ENCODE measurements at places on chromosomes 12 and 14.

GRCh38 chr14:89615421-89615820 is 198.4 kb upstream of the FOXN3 start:
- peak; percentile 24 for DNase-seq

DNA sequence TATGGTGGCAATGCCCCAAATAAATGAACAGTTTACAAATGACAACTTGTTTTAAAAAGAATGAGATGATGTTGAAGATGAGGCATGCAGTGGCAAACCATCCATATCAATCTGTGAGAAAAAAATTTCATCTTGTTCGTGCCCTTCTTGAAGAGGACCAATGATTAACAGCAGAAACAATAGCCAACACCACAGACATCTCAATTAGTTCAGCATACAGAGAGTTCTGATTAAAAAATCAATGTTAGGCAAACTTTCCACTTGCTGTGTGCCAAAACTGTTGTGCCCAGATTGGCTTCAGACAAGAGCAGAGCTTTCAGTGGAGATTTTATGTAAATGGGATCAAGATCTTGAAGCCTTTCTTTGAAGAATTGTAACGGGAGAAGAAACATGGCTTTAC is 329.9 kb downstream of the BMP4 start:
- DNase-seq, result no peak

- peak; percentile 76 for DNase-seq
These were observed 2.6 kb downstream of the IFFO1 start for GRCh38 chr12:6553051-6553868.

DNA sequence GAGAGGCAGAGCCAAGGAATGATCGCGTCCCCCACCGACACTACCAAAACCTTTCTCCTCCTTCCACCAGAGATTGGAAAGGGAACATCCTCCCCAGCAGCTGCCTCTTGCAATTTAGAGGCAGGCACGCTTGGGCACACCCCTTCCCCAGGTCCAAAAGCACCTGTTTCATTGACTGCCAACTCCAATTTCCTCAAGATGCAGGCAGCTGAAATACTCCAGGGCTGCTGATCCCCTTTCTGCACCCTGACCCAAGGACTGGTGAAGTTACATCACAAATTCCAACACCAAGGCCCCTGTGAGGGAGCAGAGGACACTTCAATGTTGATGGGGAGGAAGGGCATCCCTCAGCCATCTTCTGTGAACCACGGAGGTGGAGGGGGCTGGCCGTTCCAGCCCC is 33.8 kb downstream of the BCL11B start:
- DNase-seq, result no peak

DNA sequence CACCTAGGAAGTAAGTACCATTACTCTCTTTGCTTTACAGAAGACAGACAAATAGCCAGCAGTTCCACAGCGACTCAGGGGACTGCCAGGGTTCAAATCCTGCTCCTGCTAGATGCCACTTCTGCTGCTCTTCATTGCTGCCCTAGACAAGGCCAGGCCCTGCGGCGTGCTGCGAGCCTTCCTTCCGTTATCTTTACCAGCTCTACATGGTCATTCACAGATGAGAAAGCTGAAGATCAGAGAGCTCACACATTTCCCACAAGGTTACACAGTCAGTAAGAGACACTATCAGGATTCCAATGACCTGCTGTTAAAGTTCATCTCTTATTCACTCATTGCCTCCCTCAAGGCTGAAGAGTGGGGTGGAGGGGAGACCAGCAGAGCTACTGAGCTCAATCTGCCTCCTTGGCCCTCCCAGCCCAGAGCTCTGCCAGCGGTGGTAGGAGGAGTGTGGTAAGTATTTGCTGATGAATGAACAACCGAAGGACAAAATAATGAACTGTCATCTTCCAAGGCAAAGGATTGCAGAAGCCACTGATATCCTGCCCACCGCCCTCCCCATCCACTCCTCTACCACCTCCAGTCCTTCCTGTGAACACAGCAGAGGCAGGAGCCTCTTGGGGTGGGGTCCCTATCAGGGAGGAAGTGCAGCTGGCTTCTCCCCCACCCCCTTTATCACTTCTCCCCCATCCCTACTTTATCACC is 14.6 kb upstream of the HDAC7 start:
- DNase-seq, result no peak

DNA sequence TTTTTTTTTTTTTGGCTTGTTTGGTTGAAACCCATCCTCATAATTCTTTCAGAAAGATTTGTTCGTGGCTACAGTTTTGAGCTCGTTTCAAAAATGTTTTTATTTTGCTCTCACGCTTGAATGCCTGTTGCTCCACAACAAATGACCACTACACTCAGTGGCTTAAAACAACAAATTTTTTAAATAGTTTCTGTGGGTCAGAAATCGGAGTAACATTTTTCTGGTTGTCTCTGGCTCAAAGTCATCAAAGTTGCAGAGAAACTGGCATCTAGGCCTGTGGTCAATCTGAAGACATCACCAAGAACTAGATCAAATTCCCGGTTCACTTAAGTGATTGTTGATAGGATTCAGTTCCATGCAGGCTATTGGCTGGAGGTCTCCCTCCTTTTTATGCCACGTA is 560.0 kb downstream of the SNAPC1 start:
- no peak for DNase-seq

DNA sequence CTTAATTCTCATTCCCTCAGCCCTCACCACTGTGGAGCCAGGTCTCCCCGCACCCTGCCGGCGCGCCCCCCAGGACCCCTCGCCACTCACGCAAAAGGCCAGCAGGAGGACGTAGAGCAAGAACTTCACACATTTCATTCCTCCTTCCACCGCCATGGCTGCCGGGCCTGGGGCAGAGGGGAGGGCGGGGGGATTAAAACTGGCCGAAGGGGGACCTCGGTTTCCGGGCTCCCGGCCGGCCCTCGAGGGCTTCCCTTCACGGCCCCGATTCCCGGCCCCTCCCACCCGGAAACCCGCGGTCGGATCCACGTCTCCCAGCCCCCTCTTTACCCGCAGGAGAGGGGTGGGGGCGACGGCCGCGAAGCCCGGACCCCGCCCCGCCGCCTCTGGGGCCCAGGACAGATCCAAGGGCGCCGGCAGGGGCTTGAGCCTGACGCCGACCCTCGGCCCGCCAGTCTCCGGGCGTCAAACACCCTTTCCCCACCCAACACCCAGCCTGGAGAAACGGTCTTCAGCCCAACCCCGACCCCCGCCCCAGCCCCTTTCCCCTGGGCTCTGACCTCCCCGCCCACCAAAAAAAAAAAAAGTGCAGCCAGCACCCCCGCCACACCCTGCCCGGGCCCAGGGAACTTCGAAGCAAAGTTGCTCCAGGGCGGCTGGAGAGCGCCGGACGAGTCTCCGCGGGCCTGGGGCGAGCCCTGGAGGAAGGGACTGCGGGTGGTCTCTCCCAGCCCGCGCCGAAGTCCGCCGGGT is 447 bp downstream of the CD63 start:
- peak; percentile 81 for DNase-seq

DNA sequence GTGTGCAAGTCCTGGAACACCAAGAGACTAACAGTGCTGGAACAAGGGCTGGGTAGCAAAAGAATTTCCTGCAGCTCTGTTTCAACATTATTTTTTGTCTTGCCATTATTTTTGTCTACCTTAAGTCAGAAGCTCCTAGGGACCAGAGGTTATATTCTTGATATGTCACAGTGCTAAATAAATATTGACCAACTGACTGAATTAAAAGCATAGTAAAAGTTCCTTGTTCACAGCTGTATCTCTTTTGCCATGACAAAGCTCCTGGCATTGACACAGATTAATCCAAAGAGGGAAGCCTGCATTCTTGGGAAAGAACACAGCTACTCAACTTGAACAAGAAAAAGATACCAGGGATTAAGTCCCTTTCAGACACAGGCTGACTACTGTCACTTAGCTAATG is 136.5 kb downstream of the SPTSSA start:
- no peak for DNase-seq

DNA sequence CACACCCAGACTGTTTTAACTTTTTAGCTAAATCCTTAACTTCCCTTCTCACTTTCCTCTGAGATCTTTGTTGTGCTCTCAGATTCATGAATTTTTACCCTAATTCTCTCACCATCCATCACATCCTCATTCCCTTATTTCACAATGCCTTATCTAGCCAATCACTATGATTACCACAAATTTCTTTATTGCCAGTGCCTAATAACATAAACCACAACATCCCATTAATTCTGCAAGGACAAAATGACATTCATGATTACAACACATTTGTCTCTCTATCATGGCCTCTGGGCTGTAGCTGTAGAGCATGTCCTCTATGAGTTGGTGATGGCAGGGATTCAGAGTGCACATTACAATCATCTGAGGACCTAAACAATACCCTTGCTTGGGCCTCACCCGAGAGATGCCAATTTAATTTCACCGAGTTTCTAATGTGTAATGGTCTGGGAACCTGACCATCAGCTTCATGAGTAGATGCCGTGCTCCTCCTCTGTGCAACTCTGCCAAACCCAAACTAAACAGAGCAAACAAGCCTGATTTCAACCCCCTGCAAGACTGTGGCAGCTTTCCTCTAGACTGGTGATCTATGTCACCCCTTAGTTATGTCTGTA is 99.3 kb downstream of the SPTSSA start:
- peak; percentile 55 for DNase-seq

DNA sequence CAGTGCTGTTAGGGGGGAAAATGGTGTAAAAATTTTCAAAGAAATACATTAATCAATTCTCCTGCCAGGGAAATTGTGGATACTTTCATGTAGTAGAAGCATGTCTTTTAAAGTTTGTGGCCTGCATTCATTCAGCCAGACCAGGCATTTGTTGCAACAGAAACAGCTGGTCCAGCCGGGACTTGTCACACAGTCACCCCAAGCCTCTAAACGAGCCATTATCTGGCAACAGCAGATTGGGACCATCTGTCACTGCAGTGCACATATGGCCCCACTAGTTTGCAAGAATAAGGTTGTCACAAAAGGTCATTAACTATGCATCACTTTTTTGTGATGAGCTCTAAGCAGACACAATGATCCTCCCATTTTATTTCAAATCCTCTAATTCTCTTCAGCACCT is 193.9 kb downstream of the PHLDA1 start:
- DNase-seq, result peak; percentile 59

GRCh38 chr14:66752109-66752508 is 244.2 kb downstream of the GPHN start:
- DNase-seq, result no peak

GRCh38 chr14:68307790-68308168 is 485.1 kb downstream of the ZFP36L1 start:
- DNase-seq, result peak; percentile 78

GRCh38 chr14:100350986-100351385 is 27.8 kb downstream of the SLC25A47 start:
- DNase-seq, result no peak

GRCh38 chr12:75672200-75672599 is 160.8 kb upstream of the KRR1 start:
- no peak for DNase-seq

- no peak for DNase-seq
These were observed 218.4 kb downstream of the TMEM117 start for GRCh38 chr12:44054281-44054680.

- peak; percentile 100 for DNase-seq
These were observed 12.4 kb downstream of the MLXIP start for GRCh38 chr12:122090759-122091515.

- DNase-seq, result peak; percentile 85
These were observed 2.1 kb downstream of the CKAP4 start for GRCh38 chr12:106245767-106246166.

- peak; percentile 57 for DNase-seq
These were observed 176.7 kb downstream of the PAH start for GRCh38 chr12:102740141-102740955.

DNA sequence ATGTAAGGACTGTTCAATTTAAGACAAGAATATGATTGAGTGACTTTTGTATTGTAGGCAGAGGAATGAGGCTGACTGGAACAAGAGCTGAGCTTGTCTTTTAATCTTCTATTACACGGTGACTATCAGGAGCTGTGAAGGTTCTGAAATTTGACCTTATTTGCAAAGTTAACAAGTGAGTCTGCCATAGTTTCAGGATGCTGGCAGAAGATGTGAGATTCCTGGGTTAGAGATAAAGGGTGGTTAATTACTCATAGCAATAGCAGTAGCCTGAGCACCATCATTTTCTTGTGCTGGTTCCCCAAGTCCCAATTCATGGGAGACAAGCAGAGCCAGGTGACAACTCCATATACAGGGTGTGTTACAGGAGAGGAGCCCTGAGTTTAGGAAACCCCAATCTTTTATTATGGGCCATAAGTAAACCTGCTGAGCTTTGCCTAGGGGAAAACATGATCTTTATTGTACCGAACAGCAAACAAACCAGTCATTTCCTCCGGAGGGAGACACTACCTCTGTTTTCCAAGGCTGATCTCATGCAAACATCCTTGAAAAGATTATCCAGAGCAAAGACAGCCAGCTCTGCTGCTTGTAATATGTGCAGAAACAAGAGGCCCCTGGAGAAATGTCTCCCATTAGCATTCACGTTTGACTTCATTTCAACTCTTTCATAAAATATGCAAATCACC is 51.7 kb upstream of the DDX11 start:
- no peak for DNase-seq

GRCh38 chr14:68475802-68476201 is 317.1 kb downstream of the ZFP36L1 start:
- DNase-seq, result no peak

DNA sequence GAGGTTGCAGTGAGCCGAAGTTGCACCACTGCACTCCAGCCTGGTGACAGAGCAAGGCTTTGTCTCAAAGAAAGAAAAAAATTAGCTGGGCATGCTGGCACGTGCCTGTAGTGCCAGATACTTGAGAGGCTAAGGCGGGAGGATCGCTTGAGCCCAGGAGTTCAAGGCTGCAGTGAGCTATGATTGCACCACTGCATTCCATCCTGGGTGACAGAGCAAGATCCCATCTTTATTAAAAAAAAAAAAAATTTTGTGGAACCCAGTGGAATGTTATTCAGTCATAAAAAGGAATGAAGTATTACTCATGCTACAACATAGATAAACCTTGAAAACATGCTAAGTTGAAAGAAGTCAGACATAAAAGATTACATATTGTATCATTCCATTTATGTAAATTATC is 8.3 kb upstream of the ERBB3 start:
- DNase-seq, result peak; percentile 23

DNA sequence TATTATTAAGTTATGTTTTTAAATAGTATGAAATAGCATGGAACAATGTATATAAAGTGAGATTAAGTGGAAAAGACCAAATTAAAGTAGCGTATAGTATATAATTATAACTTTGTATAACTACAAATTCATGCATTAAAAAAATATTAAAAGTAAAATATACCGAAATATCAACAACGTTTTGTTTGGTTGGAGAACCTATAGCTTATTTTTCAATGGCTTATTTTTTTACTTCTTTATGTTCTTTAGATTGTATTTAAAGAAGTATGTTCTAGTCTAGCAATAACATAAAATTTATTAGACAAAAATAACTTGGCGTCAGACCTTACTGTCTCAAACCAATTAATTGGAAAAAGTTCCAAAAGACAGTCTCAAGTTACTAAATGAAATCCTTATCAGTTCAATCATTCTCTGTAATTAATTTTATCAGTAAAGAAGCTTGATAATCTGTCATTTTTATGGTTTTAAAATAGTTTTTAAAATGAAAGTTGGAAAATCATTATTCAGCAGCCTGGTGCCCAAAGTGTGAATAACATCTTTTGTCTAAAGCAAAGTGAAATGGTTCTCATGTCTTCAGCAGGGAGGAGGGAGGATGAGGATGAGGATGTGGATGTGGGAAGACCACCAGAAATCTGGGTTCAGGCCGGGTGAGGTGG is 46.7 kb downstream of the IRAK3 start:
- DNase-seq, result peak; percentile 13

- DNase-seq, result peak; percentile 25
These were observed 653 bp downstream of the PA2G4 start for GRCh38 chr12:56104815-56105608.

GRCh38 chr14:71328954-71329353 is 421.7 kb downstream of the PCNX1 start:
- no peak for DNase-seq

GRCh38 chr12:86050010-86050409 is 175.9 kb downstream of the NTS start:
- no peak for DNase-seq

Data from fibroblast of villous mesenchyme (primary cell).